ENCODE measurements at places on chromosomes 12 and 14.

GRCh38 chr14:96151242-96151641 lies 53.4 kb upstream of the BDKRB2 start:
- no peak for DNase-seq

- DNase-seq: peak; percentile 84
Measured at GRCh38 chr12:21169878-21170472, 39.0 kb downstream of the SLCO1B1 start.

- DNase-seq: no peak
Measured at GRCh38 chr14:99001241-99001640, 270.8 kb downstream of the BCL11B start.

DNA sequence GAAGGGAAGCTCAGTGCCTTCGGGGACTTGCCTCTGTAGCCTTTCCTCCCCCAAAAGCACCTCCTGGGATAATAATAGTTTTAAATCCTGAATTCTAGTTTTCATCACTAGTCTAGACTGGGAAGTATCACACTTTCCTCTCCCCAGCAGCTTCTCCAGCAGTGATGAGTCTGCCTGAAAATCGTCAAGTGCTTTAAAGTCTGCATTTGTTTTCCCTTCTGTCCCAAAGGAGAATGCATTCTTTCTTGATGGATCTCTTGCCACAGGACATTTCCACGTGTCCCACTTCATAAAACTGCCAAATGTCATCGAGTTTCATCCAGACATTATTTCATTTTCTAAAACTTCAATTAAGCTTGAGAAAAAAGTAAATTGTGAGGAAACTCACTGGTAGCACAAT lies 15.0 kb downstream of the CSRP2 start:
- no peak for DNase-seq

- no peak for DNase-seq
Measured at GRCh38 chr12:46187023-46187422, 81.8 kb downstream of the SLC38A1 start.

- no peak for DNase-seq
Measured at GRCh38 chr12:57810450-57810849, 8.1 kb downstream of the AVIL start.

DNA sequence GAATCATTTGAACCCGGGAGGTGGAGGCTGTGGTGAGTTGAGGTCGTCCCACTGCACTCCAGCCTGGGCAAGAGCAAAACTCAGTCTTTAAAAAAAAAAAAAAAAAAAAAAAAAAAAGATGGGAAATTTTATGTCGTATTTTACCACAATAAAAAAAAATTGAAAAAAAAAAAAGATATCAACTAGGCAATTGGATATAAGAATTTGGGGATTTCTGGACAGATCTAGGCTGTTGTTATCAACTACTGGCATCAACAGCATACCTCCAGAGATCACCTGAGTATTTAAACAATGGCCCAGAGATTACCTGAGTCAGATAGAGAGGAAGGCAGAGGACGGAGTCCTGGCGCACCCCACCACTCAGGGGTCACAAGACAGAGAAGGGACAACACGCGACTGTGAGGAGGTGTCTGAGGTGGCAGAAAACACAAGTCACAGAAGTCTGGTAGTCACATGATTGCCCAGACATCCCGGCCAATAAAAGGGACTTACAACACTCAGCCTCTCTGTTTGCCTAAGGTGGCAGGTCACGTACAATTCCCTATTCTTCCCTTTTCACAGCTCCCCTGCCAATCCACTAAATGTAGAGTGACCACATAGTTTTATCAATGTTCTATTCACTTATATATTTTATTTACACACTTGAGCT lies 1.8 kb downstream of the SPRING1 start:
- DNase-seq: no peak

DNA sequence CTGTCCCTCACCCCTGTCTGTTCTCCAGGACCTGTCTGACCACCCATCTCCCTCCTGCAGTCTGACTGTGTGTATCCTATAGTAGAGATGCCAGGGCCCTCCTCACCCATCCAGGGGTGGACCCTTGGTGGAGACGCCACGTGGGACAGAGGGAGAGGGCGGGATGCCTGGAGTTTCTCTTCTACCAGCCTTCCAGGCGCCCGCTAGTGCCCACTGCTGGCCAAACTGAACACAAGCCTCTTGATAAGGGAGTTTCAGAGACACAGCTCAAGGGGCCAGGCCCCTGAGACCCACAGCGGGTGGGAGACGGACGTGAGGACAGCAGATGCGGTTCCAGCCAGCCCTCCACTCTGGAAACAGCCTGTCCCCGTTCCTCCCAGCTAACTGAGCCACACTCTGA lies 147.3 kb downstream of the RBM19 start:
- peak; percentile 72 for DNase-seq

- no peak for DNase-seq
Measured at GRCh38 chr14:89379006-89379405, 38.0 kb downstream of the FOXN3 start.

DNA sequence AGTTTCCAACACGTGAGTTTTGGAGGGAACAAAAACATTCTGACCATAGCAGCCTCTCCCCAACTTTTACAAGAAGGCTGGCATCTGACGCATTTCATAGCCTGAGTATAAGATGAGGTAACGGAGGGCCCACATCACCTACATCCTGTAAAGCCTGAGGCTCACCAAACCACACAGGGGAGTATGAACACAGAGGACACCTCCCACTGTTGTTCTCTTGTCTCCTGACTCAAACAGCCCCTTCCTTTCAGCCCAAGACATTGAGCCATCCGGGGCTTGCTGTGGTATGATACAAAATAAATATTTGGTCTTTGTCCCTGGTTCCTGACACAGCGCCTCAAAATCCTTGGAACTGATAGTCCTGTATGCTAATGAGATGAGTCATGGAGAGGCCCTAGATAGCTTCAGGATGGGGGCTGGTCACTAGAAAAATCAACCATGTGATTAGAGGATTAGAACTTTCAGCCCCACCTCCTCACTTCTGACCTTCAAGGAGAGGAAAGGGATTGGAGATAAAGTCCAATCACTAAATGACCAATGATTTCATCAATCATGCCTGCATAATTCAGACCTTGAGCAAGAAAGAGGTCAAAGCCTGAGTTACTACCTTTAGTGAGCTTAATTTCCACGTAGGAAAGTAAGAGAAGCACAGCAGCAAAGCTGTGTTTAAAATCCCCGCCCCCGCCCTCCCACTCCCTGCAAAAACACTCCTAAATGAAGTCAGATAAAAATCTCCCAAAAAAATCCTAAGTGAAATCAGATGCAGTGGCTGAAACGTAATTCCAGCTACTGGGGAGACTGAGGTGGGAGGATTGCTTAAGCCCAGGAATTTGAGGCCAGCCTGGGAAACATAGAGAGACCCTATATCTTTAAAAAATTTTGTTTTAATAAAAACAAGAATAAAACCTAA lies 236.4 kb downstream of the PCNX1 start:
- no peak for DNase-seq

DNA sequence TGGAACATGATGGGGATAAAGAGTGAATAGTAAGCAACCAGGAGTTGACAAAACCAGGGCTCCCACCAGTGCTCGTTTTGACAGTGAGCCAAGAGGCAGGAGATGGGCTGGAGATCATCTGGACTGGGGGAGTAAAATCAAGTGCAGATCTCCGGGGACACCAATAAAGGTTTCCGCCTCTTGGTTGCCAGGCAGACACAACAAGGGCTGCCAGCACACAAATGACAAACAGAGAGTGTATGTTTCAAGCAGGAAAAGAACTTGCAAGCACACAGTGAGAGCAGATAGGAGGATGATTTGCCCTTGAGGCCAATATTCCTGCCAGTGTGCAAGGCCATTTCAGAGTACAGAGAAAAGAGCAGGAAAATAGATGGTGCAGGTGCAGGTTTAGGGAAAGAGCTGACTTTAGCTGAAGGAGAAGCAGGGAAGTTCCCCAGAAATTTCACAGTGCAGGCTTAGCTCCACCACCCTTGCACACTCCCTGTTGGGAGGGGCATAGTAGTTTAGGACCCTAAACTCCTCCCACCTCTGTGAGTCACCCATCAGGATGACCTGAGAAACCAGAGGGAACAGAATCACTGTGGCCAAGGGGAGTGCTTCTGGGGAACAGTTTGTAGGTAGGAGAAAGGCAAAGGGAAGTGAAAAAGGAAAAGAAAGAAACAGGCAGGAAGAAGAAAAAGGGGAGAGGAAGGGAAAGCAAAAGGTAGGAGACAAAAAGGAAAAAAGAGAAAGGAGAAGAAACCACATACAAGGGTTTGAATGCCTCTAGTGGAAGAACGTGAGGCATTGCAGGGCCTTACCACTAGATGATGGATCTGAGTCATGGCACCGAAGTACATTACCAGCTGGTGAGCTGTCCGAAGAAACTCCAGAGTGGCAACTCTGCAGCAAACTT lies 404.4 kb downstream of the SLC6A15 start:
- DNase-seq: no peak

DNA sequence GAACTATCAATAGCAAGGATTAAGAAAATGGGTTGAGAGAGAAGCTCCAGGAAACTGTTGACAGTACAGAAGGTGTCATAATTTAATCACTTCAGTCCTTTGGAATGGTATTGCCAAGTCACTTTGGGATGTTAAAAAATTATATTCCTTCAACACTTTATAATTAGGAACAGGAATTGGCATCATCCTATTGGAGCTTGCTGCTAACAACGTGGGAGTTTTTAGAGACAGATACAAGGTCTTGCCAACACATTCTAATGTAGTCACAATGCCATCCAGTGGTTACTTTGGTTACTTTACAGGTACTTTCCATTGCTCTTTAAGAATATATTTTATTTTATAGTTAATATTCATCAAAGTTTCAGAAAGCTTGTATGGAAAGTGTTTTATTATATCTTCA lies 310.1 kb downstream of the SYT1 start:
- no peak for DNase-seq

GRCh38 chr12:3680919-3681594 lies 71.9 kb downstream of the CRACR2A start:
- DNase-seq: peak; percentile 50

- no peak for DNase-seq
Measured at GRCh38 chr14:105028251-105028927, 7.5 kb upstream of the CDCA4 start.

- DNase-seq: peak; percentile 14
Measured at GRCh38 chr14:104320611-104321086, 182.3 kb downstream of the KIF26A start.

GRCh38 chr12:78645956-78646355 lies 218.6 kb upstream of the SYT1 start:
- DNase-seq: no peak

DNA sequence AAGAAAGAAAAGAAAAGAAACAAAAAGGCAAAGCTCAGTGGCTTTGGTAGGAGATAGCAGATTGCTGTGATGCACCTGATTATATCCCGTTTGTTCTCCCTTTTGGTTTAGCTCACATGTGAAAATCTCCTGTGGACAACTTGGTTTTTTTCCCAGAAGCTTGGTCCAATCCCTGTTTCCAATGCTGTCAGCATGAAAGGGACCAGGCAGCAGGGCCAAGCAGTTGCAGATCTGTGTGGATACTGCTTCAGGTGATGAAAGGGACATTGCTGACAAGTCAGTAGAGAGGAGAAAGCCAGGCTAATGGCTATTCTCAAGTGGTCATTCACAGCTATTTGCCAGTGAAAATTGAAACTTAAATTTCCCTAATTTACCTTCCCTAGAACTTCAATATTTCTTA lies 18.8 kb upstream of the SLCO1A2 start:
- no peak for DNase-seq

DNA sequence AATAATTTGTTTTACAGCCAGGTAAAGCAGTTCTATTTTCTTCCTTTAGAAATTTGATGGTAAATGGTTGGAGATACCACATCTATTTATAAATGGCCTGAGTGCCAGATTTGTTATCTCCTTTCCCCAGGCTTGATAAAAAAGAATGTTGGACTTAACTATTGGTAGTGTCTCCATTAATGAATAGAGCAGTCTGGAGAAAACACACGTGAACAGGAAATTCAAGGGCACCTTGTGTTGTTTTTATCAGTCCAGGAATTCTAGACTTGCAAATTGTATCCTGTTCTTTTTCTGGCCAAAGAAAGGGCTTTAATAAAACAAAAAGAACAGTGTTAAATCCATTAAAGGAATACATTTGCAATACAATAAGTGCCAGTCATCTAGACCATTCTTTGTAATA lies 40.8 kb upstream of the BMAL2 start:
- DNase-seq: no peak

- no peak for DNase-seq
Measured at GRCh38 chr12:65640489-65640901, 183.8 kb upstream of the HMGA2 start.

GRCh38 chr12:126093908-126094307 lies 1028.7 kb downstream of the AACS start:
- DNase-seq: peak; percentile 24

DNA sequence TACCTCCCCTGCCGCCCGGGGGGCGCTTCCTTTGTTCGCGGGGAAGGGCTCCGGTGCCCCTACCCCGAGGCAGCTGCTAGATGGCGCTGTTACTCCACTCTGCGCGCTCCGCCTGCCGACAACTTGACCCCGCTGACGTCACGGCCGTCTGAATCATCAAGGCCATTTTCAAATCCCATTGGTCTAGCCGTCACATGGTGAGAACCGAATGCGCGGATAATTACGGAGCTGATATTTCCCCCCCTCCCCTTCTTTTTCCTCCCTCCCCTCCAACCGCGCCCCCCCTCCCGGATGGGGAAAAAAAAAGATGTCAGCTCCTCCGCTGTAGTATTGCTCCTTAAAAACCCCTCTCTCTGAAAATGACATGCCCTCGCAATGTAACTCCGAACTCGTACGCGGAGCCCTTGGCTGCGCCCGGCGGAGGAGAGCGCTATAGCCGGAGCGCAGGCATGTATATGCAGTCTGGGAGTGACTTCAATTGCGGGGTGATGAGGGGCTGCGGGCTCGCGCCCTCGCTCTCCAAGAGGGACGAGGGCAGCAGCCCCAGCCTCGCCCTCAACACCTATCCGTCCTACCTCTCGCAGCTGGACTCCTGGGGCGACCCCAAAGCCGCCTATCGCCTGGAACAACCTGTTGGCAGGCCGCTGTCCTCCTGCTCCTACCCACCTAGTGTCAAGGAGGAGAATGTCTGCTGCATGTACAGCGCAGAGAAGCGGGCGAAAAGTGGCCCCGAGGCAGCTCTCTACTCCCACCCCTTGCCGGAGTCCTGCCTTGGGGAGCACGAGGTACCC lies at the start of gene HOXC10:
Gene HOXC10, plus strand, starts transcription at position 246 of the 791 bp plus-strand sequence. Its CDS starts 114 bp downstream, at position 360.
- peak; percentile 91 for DNase-seq

- DNase-seq: no peak
Measured at GRCh38 chr14:61603736-61604135, 91.6 kb upstream of the HIF1A start.

- DNase-seq: no peak
Measured at GRCh38 chr12:114692186-114693058, 8.4 kb upstream of the TBX3 start.

GRCh38 chr14:67522270-67522669 lies 10.8 kb upstream of the PLEKHH1 start:
- no peak for DNase-seq

- DNase-seq: peak; percentile 33
Measured at GRCh38 chr12:57460468-57460784, 841 bp downstream of the GLI1 start.

DNA sequence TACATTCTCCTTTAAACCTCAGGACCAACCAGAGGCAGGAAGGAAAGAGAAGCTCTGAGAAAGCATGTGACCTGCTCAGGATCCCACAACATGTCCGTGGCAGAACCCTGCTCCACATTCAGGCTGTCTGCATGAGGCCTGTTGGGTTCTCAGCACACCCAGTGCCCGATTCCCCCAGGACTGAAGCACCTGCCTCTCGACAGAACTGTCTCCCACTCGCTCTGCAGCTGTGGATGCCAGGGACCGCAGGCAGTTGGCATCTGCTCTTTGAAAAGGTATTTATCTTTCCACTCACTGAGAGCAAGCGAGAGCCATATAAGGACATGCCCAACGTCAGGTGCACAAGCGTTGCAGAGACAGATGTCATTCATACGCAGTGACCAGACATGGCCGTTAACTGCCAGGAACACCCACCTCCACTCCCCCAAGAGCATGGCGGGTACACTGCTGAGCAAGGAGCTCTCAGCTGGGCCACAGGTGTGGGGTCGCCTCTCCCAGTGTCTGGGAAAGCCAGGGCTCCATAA lies 18.9 kb downstream of the PITPNM2 start:
- no peak for DNase-seq

All from glutamatergic neuron (in vitro differentiated cells).